ENCODE measurements at places on chromosomes 11 and 22.

DNA sequence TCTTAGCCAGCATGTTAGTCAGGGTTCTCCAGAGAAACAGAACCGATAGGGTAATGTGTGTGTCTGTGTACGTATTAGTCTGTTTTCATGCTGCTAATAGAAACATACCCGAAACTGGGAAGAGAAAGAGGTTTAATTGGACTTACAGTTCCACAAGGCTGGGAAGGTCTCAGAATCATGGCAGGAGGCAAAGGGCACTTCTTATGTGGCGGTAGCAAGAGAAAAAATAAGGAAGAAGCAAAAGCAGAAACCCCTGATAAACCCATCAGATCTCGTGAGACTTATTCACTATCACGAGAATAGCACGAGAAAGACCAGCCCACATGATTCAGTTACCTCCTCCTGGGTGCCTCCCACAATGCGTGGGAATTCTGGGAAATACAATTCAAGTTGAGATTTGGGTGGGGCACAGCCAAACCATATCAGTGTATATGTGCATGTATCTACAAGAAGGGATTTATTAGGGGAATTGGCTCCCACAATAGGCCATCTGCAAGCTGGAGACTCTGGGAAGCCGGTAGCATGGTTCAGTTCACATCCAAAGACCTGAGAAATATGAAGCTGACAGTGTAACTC, 173.7 kb upstream of the NECTIN1 start:
- no peak overlapping the region for H3K27ac ChIP-seq
- no peaks in the 10 kb centered on the region for H3K36me3 ChIP-seq
- H3K27me3 ChIP-seq: peaks cover 19% of the 10 kb centered on the region
- no peaks in the 10 kb centered on the region for H3K4me1 ChIP-seq
- DNase-seq: no peak

GRCh38 chr11:132742929-132743328, 789.4 kb downstream of the OPCML start:
- H3K4me3 ChIP-seq: no peak overlapping the region
- no peaks in the 10 kb centered on the region for H3K4me1 ChIP-seq
- DNase-seq: no peak
- no peak overlapping the region for H3K27ac ChIP-seq
- H3K36me3 ChIP-seq: peaks cover 2% of the 10 kb centered on the region
- H3K27me3 ChIP-seq: no peaks in the 10 kb centered on the region

DNA sequence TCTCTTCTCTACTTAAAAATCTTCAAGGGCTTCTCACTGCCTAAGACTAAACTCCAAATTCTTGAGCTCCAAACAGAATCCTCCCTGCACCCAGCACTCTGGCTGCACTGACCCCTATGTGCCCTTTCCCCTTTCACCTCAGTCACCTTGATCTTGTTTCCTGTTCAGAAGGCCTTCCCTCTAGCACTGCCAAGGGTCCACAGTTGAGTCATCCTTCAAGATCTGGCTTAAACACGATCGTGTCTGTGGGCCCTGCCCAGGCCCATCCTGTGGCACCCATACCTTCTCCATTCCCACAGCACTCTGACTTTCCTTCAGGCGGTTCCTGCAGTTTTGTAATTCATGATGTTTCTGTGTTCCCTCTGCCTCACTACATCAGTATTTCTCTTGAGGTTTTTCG, 129.2 kb downstream of the ARL14EP start:
- H3K36me3 ChIP-seq: no peaks in the 10 kb centered on the region
- DNase-seq: no peak
- no peaks in the 10 kb centered on the region for H3K4me1 ChIP-seq
- H3K27ac ChIP-seq: no peak overlapping the region
- no peak overlapping the region for H3K4me3 ChIP-seq

DNA sequence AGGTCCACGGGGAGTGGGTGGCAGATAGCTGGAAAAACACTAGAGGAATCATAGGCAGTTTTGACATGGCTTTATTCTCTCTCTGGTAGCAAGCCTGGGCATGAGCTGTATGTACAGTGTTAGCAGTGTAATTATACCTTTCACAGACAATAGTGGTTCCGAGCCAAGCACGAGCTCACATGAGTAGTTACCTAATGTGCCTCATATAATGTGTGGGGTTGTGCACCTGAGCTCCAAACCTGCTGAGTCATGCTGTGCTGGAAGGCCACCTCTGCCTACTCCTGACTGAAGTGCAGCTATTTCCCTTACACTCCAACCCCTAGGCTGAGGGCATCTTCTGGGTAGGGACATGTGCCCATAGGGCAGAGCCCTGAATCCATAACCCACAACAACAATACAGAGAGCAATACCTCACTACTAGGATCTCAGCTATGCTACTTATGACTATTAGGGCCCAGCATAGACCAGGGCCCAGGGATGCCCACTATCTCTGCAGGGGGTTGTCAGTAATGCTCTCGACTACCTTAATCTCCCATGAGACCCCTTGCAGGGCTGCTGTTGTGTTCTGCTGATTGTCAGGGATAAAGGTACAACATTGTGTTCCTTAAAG, 432.1 kb downstream of the DYNC2H1 start:
- no peaks in the 10 kb centered on the region for H3K36me3 ChIP-seq
- no peaks in the 10 kb centered on the region for H3K27me3 ChIP-seq
- no peak overlapping the region for H3K4me3 ChIP-seq
- H3K27ac ChIP-seq: no peak overlapping the region

DNA sequence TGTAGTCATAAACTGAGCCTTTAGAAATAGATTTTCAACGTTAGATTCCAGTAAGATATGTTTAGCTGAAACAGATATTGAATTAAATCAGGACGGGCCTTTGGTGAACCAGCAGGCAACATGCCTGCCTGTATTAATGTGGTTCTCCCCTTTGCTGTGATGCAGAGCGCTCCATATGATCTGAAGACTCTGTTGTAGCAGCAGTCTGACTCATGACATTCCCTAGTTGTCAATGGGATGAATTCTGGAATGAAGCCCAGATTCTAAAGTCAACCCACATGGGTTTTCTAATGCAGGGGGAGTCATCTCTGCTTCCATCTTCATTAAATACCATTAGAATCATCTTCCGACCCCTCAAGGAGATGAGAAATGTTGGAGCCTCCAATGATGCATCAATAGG, 864.5 kb downstream of the NTM start:
- no peak for DNase-seq
- no peaks in the 10 kb centered on the region for H3K4me1 ChIP-seq
- no peak overlapping the region for H3K4me3 ChIP-seq
- H3K27me3 ChIP-seq: no peaks in the 10 kb centered on the region
- H3K36me3 ChIP-seq: peaks cover 2% of the 10 kb centered on the region

DNA sequence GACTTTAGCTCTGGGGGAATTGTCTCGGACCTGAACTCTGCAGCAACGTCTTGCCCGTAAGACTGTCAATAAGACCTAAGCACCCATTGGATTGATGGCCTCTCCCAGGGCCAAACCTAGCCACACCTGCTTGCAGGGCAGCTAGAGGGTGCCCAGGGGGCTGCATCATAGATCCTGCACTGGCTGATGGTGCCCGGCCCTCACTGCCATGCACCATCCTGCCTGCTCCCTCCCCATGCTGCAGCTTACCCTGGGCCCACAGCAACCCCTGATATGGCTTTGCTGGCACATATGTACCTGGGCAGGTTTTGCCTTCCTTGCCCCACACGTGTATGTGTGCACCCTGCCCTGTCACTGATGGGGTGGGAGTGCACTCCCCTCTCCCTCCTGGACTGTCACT, 8.9 kb upstream of the BBOX1 start:
- no peak for DNase-seq
- no peak overlapping the region for H3K27ac ChIP-seq
- no peaks in the 10 kb centered on the region for H3K36me3 ChIP-seq
- no peak overlapping the region for H3K4me3 ChIP-seq
- H3K4me1 ChIP-seq: no peaks in the 10 kb centered on the region
